ENCODE measurements at places on chromosomes 7 and 10.

GRCh38 chr7:99325001-99325493, 651 bp upstream of the ARPC1A start:
- DNase-seq: no peak

DNA sequence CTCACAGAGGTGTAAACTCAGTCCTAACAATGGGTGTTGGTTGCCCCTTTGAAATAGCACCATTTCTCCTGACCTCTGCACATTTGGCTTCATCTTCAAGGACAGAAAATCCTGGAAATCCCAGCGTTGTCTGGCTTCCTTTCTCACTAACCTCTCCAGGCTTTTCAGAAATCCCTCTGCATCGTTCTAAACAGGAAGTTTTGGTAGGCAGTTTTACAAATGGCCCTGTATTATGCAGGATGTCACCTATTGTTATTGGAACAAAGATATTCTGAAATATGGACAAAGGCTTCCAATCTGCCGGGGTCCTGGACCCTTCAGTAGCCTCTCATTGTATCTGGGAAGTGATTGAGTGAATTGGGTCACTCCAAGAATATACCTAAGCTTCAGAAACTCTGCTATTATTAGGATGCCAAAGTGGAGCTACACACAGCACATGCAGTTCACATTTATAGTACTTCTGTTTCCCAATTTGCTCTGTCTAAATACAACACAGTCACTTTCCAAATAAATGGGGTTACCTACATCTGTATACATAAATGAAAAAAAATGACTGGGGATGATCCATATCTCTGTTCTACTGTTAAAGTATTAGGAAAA, 134.8 kb upstream of the KLF6 start:
- no peak for DNase-seq

DNA sequence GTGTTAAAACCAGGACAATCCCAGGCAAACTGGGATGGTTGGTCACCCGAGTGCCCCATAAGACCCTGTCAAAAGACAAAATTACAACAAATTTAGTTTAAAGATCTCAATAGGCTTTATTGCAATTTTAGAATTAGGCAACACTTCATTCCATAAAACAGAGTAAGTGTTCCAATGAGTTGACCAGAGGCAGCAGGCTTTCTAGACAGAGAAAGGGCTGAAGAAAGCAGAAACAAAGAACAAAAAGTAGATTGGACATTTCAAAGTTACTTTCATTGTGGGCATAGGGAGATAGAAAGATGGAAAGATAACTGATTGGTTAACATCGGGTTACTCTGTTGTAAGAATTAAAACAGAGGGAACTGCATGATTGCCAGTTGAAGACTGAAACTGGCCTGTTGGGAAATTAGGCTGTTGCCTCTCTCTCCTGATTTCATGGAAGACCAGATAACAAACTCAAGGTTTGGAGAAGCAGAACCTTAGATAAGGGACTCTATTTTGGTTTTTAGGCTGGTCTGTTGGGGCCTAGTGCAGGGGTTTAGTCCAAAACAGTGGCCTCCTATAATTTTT, 36.3 kb downstream of the ENTPD1 start:
- DNase-seq: no peak

- peak; percentile 55 for DNase-seq
These were observed 164.9 kb downstream of the DGKI start for GRCh38 chr7:137681657-137682562.

GRCh38 chr10:32418572-32418971, 27.4 kb upstream of the CCDC7 start:
- DNase-seq: no peak

GRCh38 chr7:17626235-17626634, 314.1 kb downstream of the SNX13 start:
- no peak for DNase-seq

- peak; percentile 90 for DNase-seq
These were observed 1.9 kb upstream of the AEBP1 start for GRCh38 chr7:44101966-44102845.

- no peak for DNase-seq
These were observed 44.1 kb downstream of the CUL2 start for GRCh38 chr10:35046074-35046473.

- no peak for DNase-seq
These were observed 576.6 kb upstream of the C7orf33 start for GRCh38 chr7:148014001-148014400.

DNA sequence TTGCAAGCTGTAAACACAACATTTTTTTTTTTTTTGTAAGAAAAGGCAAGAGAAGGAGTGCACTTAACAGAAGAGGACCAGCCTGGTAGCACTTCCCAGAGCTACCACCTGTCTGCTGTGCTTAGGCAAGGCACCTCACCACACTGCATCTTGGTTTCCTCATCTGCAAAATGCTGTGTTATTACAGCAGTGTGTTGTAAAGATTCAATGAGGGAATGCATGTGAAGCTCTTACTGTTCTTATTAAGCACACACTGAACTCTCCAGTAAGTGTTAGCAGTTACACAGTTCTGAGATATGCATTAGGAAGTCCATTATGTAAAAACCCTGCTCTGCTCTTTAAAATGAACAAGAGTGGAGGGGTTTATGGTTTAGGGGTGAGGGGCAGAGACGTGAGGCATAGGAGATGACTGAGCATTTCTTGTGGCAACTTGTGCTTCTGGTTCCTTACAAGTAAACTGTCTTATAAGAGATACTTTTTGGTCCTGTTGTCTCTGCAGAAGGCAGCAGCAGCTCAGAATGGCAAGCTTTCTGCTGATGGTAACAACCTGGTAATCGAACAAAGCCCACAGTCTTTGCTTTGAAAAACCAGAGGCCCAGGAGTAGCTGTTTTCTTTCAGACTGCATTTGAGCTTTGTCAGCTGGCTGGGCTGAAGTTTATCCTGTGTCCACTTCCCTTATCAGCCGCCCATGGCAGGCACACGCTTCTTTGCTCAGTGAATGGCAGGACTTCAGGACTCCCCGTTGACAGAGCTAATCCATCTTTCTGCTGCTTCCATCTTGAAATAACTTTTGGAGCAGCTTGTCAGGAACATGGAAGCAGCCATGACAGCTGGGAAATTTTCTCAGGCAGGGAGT, 98.8 kb upstream of the BMPER start:
- no peak for DNase-seq

- no peak for DNase-seq
These were observed 209.2 kb downstream of the C7orf25 start for GRCh38 chr7:42702647-42703046.

- no peak for DNase-seq
These were observed 6.5 kb downstream of the CTBP2 start for GRCh38 chr10:125153703-125154490.

- DNase-seq: no peak
These were observed 75.0 kb upstream of the PAX2 start for GRCh38 chr10:100670368-100670767.
